HepG2 (cell line): ENCODE measurements at places on chromosomes 4 and X. TPM values are rescaled to one million over a fixed set of nuclear protein-coding genes. Genes with fewer than 3 reads are reported as not detected.

Gene CTAG1A
- not detected in 2 replicates for total RNA-seq

GRCh38 chr4:179415847-179416223 is 1973.6 kb upstream of the AGA start:
- no peak for DNase-seq

GRCh38 chrX:150504397-150505182 is 63.8 kb upstream of the MTM1 start:
- no peak for DNase-seq

- no peak for DNase-seq
Observed at GRCh38 chr4:41815473-41815872, 66.9 kb upstream of the PHOX2B start.

Gene PAGE2B
- not detected in 2 replicates for total RNA-seq

DNA sequence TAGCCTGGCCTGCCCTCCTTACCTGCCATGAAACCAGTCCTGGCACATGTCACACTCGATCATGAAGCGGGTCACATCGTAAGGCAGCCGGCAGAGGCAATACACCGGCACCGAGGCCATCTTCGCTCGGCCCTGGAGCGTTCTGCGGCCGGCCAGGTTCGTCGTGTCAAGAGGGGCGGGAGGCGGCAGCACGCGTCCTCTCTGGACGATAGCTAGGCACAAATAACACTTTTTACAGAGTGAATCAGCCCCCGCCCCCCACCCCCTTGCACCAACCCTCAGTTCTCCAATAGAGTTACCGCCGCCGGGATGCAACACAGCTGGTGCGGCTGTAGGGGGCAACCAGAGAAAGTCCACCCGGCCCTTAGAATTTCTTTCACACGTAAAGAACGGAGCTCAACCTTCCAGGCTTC is 1.7 kb downstream of the PHF8 start:
- DNase-seq: peak; percentile 48

GRCh38 chr4:102850370-102850769 is 18.4 kb upstream of the CISD2 start:
- DNase-seq: peak; percentile 48

Gene MORF4L2
- 469 and 687 TPM in 2 replicates for total RNA-seq

- DNase-seq: no peak
Observed at GRCh38 chr4:110197529-110198042, 829 bp downstream of the ELOVL6 start.

DNA sequence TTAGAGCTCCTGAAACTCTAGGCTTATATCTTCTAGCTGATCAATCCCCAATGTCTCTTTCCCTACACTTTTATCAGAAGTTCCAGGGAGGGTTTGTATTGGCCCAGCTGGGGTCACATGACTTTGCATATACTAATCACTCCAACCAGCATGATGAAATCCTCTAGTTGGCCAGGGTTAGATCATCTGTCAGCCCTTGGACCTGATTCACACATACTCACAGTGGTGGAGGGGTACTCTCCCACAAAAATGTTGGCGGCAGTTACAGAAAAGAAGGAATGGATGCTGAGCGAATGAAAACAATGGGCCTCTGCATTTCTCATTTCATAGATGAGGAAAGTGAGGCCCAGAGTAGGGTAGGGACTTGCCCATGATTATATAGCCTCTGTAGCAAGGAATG is 151.1 kb downstream of the PJA1 start:
- DNase-seq: no peak

Gene ERAS
- 0.22 TPM in 1 of 2 replicates, not detected in the other for total RNA-seq

GRCh38 chr4:129839687-129840086 is 743.7 kb downstream of the C4orf33 start:
- no peak for DNase-seq
